Endodermal cell (in vitro differentiated cells): ENCODE measurements at places on chromosomes 2 and 18.

DNA sequence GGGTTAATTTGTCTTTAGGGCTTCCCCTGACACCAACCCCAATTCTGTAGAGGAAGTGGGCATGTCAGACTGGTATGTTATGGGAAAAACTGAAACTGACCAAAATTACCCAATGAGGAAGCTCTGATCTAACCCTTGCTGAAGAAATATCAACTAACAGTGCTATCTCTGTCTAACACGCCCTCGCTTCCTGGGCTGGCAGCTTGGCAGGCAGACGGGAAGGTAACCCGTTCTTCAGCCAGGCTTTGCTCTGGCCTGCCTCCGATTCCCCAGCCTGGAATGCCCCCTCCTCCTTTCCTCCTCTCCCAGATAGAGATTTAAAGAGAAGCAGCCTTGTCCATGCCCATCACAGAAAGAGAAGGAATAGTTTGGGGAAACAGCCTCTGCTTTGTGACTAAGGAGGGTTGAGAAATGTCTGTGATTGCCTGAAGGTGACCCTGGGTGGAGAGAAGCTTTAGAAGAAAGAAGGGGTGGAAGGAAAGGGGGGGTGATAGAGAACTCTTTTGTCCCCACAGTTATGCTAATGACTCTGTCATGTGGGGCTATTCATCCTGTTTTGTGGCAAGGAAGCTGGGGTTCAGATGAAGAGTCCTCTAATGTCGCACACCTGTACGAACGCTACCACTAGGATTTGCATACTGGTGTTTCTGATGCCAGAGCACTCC is 15.4 kb downstream of the HK2 start:
- DNase-seq = peak; percentile 57

DNA sequence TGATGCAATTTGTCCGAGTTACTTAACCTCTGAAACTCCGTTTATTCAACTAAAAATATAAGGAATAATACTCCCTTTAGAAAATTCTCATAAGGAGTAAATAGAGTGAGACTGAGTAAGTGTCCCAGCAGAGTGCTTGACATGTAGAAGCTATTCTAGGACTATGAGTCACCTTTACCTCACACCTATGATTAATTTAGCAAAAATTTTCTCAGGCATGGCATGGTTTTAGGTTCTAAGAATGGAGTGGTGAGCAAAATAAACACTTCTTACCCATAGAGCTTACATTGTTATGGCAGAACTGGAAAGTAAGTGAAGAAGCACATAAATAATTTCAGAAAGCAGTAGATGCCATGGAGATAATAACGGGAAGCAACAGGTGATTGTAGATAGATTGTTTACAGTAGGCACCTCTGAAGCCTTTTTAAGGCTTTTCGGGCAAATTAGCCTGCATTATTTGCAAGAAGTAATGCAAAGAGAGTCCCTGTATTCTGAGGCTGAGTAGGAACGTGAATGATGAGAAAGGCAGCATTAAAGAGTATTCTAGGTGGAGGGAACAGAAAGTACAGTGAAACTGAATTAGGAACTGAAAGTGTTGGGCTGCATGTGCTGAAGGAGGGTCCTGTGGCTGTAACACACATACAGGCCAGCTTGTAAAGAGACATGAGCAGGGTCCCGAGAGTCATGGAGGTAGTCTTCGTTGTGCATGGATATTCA is 209.2 kb downstream of the ZNF407 start:
- no peak for DNase-seq

DNA sequence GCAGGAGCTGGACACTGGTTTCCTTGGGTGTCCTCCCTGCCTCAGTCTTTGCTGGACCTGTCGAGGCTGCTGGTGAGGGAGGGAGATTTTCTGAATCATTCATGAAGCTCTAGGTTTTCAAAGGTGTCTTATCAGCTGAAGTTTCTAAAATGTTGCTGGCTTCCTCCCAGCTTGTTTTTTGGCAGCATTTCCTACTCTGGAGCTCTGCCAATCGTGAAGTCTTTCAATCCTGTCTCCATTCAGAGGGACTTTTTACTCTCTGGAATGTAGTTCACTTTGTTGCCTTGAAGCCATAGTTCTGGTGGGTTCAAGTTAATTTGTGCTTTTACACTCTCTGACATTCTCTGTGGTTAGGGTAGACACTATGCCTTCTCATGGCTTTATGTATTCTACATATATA is 23.9 kb downstream of the SNTG2 start:
- no peak for DNase-seq

DNA sequence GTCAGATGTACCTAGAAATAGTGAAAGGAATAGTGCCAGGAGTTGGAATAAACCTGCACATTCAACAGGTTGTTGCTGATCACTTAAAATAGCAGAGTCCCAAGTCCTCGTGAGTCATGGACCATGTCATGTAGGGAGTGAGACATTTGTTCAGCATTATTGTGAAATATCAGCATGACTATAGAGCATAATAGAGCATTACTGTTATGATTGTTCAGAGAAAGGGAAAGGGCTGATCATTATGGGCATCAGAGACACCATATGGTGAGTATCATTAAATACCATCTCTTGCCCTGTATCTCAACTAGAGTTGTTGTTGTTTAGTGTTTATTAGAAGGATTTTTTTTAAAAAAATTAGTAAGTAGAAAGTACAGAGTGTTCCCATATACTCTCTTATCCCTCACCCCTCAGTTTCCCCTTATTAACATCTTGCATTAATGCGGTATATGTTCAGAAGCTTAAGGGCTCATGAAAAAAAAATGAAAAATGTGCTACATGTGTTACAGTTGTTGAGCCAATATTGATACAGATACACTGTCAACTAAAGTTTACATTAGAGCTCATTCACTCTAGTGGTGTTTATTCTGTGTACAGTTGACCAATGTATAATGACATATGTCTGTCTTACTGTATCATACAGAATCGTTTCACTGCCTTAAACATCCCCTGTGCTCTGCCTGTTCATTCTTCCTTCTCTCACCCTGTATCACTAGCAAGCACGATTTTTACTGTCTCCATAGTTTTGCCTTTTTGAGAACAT is 5.7 kb downstream of the ELAC1 start:
- DNase-seq = no peak

GRCh38 chr2:128791120-128791984 is 472.7 kb upstream of the HS6ST1 start:
- peak; percentile 37 for DNase-seq

GRCh38 chr2:9311488-9311887 is 104.9 kb downstream of the ASAP2 start:
- no peak for DNase-seq

DNA sequence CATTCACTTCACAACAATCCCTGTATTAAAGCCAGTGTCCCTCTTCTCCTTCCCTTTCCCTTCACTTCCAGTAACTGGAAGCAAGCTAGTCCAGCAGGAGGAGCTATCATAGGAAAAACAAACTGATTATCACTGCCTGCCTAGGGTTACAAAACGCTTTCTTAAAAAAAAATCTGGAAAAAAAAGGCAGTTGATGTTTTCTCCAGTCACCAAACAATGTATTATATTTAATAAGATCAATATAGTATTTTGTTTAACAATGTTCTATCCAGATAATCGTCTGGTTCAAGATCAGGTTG is 78.8 kb upstream of the ITGB6 start:
- no peak for DNase-seq

GRCh38 chr2:240151477-240152031 is 11.1 kb upstream of the OTOS start:
- no peak for DNase-seq

DNA sequence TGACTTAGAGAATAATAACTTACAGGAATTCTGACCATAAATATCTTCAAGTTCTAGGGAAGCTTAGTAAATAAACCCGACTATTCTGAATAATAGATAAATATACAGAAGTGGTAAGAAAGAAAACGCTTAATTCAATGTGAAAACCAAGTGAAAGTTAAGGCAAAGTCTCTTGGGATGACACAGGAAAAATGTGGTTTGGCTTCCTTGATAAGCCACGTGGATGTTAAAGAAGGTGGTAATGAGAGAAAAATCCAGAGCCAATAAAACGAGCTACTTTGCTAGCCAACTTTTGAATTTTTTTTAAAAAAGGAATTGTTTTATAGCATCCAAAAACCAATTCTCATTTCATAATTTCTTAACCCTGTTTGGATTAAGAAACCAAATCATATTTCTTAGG is 166.2 kb upstream of the VRK2 start:
- DNase-seq = no peak

DNA sequence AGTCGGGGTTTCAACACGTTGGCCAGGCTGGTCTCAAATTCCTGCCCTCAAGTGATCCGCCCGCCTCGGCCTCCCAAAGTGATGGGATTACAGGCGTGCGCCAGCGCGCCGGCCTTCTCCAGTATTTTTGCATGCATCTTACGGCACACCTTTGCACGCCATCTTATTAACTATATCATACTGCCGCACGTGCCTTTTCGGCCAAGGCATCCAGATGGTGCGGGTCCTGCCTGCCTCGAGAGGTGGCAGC is 765 bp upstream of the ING5 start:
- no peak for DNase-seq

DNA sequence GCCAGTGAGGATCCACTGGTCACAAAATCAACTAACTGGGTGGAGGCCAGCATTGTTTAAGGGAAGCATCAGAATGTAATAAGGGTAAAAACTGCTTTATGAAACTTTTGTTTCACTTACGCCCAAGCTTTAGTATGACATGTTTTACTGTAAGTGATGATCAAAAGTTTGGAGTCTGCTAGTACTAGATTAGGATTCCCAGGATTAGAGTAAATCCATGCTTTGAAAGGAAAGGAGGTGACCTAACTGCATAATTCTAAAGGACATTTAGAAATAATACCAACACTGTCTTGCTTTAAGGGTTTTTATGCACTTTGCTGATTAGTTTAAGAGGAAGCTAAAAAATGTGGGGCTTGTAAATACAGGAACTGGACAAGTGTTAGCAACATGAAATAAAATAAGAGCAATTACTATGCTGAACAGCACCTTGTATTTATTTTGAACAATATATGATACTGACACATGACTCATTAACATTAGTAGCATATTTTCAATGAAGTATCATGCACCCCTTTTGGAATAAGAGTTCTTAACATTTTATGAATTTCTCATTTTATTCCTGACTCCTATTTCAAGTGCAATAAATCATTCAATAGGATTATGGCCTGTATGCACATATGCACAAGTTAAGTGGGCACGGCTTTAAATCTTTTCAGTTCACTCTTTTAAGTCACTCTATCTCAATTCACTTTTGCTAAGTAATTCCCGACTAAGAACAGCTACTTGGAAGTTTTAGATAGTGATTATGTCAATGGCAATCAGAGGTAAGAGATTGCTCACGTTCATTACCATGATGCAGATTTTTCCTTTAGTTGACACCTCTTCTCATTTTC is 62.5 kb downstream of the STK39 start:
- no peak for DNase-seq

GRCh38 chr2:486371-486770 is 190.8 kb downstream of the TMEM18 start:
- no peak for DNase-seq

DNA sequence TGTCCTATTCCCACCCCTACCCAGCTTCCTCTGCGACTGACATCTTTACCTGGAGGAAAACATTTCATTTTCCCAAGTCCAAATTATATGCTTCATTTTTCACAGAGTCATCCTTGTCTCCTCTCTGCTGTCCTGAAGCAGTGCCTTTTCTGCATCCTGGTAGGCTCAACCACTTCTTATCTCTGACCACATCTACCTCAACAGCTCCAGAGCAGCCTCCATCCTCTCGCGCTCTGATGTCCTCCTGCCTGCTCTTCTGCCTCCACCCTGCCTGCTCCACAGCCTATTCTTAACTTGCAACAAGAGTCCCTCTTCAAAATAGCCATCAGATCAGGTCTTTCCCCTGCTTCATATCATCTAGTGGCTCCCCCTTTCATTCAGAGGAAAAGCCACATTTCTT is 457.1 kb downstream of the PARD3B start:
- no peak for DNase-seq

- no peak for DNase-seq
These were observed 32.1 kb upstream of the CD8A start for GRCh38 chr2:86822668-86823345.

DNA sequence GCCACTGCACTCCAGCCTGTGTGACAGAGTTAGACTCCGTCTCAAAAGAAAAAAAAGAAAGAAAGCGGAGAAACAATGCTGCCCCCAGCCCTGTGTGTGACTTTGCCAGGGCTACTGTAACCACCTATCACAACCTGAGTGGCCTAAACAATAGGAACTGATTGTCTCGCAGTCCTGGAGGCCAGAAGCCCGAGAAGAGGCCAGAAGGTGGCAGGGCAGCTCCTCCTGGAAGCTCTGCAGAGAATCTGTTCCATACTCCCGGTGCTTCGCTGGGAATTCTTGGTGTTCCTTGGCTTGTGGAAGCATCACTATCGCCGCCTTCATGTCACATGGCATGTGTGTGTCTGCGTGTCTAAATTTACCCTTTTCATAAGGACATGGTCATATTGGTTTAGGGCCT is 14.4 kb upstream of the RAB17 start:
- DNase-seq = peak; percentile 73

DNA sequence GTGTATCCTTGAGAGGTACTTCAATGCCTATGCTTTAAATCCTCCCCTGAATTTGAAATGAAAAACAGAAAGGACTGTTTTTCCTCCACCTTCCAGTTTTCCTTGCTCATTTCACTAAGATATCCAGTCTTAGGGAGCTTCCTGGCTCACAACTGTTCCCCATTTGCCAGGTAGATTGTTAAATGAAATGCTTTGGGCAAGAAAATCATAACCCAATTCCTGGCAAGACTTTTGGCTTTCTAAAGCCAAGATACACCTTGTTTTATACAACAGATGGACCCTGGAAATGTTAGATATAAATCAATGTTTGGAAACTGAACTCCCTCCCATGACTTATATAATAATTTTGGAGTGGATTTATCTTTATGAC is 3.6 kb upstream of the CHMP3 start:
- no peak for DNase-seq

DNA sequence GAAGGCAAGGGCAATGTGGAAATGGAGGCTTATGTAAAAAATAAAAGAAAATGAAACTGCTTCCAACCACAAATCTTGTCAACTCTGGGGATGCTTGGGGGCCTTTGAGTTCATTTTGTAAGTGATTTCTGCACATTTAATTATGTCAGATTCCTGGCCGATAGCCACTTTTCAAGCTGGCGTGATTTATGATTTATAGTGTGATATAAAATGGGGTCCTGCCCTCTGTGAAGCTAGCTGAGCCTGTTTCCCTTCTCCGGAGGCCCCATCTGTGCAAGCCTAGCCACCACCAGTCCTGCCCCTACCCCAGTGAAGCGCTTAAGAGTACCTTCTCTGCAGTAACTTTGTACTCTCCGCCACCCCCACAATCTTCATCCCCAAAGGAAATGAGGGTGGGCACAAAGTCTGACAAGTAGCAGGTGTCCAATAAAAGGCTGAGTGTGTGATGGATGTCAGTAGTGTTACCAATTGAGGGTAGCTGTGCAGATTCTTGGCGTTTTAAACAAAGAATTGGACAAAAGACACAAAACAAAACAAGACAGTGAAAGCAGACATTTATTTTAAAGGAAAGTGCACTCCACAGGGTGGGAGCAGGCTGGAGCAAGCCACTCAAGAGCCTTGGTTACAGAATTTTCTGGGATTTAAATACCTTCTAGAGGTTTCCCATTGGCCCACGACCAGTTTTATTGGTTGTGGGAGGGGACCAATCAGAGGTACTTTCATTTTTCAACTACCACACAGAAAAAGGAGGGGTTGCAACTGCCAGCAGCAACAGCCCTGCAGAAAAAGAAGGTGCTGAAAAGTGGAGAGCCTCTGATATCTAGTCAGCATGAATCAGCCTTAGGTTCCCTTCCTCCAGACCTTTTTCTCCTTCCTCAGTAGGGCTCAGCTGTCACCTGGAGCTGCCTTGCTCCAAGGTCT is 39.0 kb upstream of the SIX3 start:
- DNase-seq = no peak

GRCh38 chr18:80119111-80119510 is 10.0 kb downstream of the ADNP2 start:
- peak; percentile 69 for DNase-seq

GRCh38 chr2:18690342-18690741 is 101.0 kb upstream of the NT5C1B start:
- DNase-seq = peak; percentile 86
